Pancreas (tissue), 10 donors: ENCODE measurements at places on chromosomes 13 and 19. TPM values are rescaled to one million over a fixed set of nuclear protein-coding genes. Genes with fewer than 3 reads are reported as not detected.

DNA sequence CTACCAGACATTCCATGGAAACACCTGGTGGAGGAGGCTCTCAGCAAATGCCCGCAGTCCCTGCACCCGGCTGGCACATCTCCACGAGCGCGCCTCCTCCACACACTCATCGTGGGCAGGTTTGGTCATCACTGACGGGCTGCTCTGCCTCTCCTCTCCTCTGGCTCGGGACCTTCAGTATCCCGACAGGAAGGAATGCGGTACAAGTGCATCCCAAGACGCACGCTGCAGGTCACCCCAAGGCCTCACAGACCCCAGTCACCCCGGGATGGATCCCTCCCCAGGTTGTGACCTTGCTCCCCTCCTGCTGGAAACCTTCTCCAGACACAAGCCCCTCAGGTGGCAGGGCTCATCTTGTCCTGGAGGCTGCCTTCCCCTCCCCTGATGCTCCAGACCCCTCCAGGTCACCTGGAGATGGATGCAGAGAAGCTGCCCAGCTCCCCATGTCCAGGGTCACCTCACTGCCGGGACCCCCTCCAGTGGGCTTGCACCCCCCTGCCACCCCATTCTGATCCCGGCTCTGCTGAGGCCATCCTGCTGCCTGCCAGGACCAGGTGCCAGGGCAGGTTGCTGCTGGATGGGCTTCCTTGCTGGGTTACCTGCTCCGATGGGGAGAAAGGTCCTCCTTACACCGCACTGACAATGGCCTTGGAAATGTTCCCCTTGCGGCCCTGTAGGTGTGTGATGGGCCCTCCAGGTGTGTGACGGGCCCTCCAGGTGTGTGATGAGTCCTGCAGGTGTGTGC lies 29.9 kb downstream of the C13orf46 start:
- H3K4me3 ChIP-seq: no peak overlapping the region
- peak; percentile 63 for DNase-seq
- no peak overlapping the region for H3K27ac ChIP-seq

DNA sequence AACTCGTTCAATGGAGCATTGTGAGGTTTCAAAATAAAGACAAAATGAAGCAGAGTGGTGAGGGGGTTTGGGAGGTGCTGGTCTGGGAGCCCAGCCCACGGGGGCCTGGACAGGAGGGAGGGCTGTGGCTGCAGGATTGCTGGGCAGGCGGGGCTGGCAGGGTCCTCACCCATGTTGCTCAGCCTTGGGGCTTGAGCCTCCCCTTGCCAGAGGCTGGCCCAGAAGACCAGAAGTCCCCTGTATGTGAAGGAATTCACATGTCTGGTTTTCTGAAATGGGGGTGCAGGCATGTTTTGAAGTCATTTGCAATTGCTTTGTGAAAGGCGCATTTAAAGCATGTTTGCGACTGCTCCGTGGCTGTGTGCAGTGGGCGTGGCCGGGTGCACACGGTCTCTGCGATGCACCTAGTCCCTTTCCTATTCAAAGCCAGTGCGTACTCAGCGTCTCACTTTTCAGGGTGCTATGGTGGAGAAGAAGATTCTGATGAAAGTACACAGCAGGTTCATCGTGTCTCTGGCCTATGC lies 2.3 kb downstream of the GRK1 start:
- no peak overlapping the region for H3K4me3 ChIP-seq
- H3K27ac ChIP-seq: no peak overlapping the region
- no peaks in the 10 kb centered on the region for H3K27me3 ChIP-seq
- no peak for DNase-seq
- no peaks in the 10 kb centered on the region for H3K36me3 ChIP-seq

Gene TRPM4
- 20.5 TPM for total RNA-seq

GRCh38 chr13:100666124-100666523 lies 8.5 kb downstream of the TMTC4 start:
- no peak for DNase-seq
- H3K4me3 ChIP-seq: no peak overlapping the region
- H3K27me3 ChIP-seq: no peaks in the 10 kb centered on the region
- no peaks in the 10 kb centered on the region for H3K36me3 ChIP-seq

Gene PEG3
- total RNA-seq: 3.0 TPM

DNA sequence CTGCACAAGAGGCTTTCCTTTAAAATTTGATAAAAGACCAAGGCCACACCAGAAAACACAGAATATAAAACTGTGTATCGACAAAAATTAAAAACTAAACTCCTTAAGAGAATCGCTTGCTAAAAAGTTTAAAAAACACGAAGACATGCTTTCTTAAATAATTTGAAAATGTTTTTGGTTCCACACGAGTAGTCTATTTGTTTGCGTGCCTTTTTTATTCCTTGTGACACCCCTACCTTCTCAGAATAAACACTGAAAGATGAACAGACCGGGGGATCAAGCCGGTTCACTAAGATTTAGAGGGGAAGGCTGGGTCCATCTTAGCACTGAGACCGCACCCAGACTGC lies 256.4 kb upstream of the STARD13 start:
- peak overlapping the region; percentile 94 for H3K27ac ChIP-seq
- H3K27me3 ChIP-seq: no peaks in the 10 kb centered on the region
- no peak for DNase-seq
- peak overlapping the region; percentile 29 for H3K4me3 ChIP-seq
- no peaks in the 10 kb centered on the region for H3K36me3 ChIP-seq

DNA sequence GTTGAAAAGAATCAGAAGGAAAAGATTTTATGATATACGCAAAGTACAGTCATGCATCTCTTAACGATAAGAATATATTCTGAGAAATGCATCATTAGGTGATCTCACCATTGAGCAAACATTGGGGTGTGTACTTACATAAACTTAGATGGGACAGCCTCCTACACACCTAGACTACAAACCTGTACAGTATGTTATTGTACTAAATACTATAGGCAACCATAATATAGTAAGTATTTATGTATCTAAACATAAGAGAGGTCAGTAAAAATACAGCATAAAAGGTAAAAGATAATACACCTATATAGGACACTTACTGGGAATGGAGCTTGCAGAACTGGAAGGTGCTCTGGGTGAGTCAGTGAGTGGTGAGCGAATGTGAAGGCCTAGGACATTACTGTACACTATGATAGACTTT lies 254.6 kb downstream of the SPRY2 start:
- no peak overlapping the region for H3K27ac ChIP-seq
- H3K4me3 ChIP-seq: no peak overlapping the region
- no peak for DNase-seq
- peaks cover 5% of the 10 kb centered on the region for H3K4me1 ChIP-seq

GRCh38 chr19:55613396-55613795 lies 7.9 kb downstream of the ZNF865 start:
- DNase-seq: no peak
- H3K36me3 ChIP-seq: peaks cover 23% of the 10 kb centered on the region
- no peaks in the 10 kb centered on the region for H3K27me3 ChIP-seq
- H3K27ac ChIP-seq: no peak overlapping the region
- H3K4me1 ChIP-seq: no peaks in the 10 kb centered on the region

GRCh38 chr13:23680845-23681669 lies 110.8 kb downstream of the TNFRSF19 start:
- no peaks in the 10 kb centered on the region for H3K36me3 ChIP-seq
- no peaks in the 10 kb centered on the region for H3K27me3 ChIP-seq
- H3K4me3 ChIP-seq: no peak overlapping the region
- no peaks in the 10 kb centered on the region for H3K4me1 ChIP-seq

Gene IZUMO1
- total RNA-seq: 0.81 TPM
